NCI-H524 treated with DMSO at 0.1 percent for 48 hours (cell line): ENCODE measurements at places on chromosomes 12 and 14.

GRCh38 chr12:46320731-46321130, 51.8 kb downstream of the SLC38A2 start:
- no peak for DNase-seq

DNA sequence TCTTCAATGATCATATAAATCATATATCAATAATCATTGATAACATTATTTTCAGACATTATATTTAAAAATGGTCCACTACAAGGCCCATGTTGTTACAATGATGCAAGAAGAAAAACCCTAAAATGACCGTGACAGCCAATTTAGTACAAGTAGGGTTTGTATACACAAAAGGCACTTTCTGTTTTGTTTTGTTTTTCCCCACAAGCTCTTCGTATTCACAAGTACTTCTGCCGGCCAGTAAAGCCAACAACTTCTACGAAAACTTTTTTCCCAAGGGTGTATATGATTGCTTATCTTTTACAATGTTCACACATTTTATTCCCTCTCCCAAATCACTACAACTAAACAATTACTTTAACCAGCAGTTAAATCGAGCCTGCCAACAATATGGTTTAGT, 9.6 kb downstream of the PTPRB start:
- DNase-seq: no peak

DNA sequence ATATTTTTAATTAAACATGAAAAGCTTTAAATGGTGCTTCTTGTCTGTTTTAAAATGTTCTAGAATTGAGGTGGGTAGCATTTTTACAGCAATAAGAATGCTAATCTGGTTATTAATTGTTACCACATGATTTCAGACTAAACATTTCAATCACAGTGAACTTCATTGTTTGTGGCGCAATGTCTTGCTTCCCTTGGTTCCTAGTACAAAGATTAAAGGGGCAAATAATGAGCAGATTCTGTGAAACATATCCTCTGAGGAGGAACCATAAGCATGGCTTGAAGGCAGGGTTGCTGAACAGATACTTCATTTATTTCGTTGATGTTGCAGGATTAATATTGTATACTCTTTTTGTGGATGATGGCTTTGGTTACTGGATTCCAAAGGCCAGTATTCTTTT, 162.1 kb downstream of the FUT8 start:
- DNase-seq: no peak

DNA sequence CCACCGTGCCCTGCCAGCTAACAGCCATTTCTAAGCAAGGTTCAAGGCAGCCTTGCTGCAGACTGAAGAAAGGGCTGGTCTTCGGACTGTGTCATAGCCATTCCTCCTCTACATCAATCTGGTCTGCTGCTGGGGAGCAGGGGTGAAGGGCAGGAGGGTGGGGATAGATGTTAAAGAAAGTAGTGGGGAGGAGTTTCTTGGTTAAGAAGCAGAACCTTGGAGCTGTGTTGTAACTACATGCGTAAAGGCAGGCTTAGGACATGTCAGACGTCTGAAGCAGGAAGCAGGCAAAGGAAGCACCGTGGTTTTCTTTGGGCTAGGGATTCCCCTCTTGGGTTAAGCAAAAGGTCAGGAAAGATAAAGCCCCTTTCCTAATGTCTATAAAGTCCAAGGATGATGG, 18.1 kb upstream of the NEK9 start:
- DNase-seq: no peak

- no peak for DNase-seq
Observed at GRCh38 chr12:76375470-76375869, 27.3 kb upstream of the BBS10 start.

- DNase-seq: no peak
Observed at GRCh38 chr14:22800346-22800745, 14.9 kb downstream of the SLC7A7 start.

GRCh38 chr12:128727461-128727860, 96.3 kb downstream of the SLC15A4 start:
- DNase-seq: no peak

- DNase-seq: no peak
Observed at GRCh38 chr14:36270191-36270590, 50.2 kb downstream of the MBIP start.

DNA sequence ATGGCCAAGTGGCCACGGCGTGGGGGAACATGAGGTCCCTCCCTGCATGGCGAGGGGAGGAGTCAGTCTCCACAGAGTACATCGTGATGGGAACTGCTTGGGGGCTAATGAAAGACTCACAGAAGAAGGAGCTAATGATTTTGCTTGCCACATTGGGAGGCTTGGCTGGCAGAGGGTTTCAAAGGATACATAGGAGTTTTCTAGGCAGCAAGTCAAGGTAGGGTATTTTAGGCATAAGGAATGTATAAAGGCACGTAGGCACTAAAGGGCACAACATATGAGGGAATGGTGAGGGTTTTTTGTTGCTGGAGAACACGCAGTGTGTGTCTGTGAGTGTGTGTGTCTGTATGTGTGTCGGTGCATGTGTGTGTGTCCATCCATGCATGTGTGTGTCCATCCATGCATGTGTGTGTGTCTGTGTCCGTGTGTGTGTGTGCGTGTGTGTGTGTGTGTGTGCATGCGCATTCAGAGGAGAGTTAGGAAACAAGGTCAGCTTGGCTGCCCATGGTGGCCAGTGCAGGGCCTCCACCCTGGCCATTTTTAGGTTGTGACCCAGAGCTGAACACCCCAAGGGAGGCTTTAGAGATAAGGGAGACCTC, 84.5 kb downstream of the BEGAIN start:
- no peak for DNase-seq

GRCh38 chr12:49624921-49625577, 1.7 kb downstream of the PRPF40B start:
- no peak for DNase-seq

DNA sequence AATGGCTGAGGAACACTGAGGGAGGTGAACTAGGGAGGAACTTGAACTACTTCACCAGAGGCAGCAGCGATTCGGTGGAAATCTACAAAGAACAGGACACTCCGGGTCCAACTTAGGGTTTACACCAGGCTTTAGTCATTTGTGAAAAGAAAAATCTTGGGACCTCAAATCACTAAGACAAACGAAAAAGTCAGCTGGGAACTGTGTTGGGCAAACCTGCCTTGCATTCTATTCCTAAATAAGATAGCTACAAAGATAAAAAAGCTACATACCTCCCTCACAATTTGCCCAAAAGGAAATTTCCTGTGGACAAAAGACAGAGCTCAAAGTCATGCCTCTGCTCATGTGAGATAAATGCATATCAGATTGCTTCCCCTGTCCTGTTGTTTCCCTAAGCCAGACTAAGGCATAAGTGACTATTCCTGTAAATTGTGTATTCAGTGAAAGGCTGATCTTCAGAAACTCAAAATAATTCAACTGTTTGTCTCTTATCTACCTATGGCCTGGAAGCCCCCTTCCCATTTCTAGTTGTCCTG, 106.6 kb downstream of the APAF1 start:
- no peak for DNase-seq

GRCh38 chr12:2291182-2291832, 238.5 kb downstream of the CACNA1C start:
- no peak for DNase-seq

- DNase-seq: peak; percentile 18
Observed at GRCh38 chr14:35387219-35387618, 17.3 kb downstream of the NFKBIA start.

DNA sequence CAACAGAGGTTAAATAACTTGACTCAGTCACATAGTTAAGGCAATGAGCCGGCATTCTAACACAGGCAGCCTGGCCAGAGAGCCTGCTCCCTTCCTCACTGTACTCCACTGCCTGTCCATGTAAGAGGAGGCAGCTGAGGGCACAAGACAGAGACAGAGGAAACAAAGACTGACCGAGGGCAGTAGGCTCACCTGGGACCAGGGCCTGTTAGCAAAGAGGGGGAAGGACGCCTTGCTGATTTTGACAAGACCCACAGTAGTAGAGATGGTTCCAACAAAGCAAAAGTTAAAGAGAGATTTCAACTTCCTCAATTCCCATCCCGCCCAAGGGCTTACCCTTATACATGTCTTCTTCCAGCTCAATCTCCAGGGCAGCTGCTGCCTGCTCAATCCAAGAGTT, 26.5 kb downstream of the OTUB2 start:
- no peak for DNase-seq

DNA sequence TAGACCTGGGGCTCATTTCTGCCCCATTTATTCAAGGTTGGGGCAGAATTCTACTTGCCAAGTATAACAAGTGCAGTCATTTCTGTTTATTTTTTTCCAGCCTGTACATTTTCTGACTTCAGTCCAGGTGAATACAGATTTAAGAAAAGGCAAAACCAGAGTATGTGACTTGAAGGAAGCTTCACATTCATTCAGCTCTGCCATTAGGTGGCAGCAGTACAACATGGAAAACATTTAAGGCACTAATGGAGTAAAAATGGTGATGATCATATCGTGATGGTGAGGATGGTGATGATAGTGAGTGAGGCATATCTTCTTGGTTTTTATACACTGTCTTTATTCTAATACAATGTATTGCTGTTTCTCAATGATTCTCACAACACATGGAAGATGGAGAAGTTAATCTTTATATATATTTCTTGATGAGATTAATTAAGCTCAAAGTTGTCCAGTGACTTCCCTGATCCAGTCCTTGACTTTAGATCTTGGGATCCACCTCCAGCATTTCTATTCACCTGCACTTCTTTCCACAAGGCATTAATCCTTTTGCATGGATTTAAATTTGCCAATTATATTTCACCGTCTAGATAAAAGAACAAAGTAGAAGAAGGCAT, 176.7 kb upstream of the SEL1L start:
- peak; percentile 31 for DNase-seq

GRCh38 chr14:61904946-61905345, 142.7 kb downstream of the SNAPC1 start:
- no peak for DNase-seq

DNA sequence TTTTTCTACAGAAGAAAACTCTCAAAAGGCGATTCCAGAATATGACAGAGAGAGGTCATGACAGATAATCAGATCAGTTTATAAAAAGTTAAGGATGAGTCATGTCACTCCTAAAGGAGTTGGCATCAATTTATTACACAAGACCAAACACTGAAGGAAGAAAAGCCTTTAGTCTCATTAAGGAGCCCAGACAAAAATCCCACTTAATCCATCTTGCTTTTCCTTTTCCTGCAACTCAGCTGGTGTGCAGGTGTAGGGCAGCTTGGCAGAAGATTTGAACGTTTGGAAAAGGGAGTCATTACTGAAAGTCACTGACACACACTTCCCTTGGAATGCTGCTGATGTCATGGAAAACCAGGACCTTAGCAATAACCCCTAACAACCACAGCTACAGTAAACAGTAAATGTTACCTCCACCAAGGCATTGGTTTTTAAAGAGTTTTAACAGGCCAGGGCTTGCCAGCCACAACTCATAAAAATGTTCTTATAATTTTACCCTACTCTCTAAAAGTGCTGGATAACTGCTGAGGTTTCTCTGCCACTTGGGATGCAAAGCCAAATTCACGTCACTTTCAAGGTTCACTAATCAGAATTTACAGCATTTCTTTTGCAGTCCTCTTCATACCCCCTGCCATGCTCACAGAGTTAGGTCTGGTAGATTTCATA, 320.6 kb downstream of the RAD51B start:
- no peak for DNase-seq

DNA sequence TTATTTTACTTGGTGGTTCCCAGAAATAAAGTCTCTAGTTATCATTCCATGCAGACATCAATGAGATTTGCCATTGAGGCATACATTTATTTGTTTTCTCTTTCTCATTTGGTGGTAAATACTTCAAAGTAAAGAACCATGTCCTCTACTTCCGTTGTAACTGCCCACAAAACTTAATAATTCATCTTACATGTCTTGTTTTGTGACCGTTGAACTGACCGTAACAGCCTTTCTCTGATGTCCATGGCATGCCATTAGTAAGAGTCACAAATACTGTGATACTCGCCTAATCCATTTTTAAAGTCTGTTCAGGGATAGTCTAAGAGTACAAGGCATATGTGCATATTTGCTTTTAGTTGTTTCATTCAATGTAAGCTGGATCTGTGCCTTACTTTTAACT, 145.3 kb downstream of the ETV6 start:
- DNase-seq: no peak

GRCh38 chr12:81079280-81080076, 1.6 kb downstream of the ACSS3 start:
- DNase-seq: no peak

DNA sequence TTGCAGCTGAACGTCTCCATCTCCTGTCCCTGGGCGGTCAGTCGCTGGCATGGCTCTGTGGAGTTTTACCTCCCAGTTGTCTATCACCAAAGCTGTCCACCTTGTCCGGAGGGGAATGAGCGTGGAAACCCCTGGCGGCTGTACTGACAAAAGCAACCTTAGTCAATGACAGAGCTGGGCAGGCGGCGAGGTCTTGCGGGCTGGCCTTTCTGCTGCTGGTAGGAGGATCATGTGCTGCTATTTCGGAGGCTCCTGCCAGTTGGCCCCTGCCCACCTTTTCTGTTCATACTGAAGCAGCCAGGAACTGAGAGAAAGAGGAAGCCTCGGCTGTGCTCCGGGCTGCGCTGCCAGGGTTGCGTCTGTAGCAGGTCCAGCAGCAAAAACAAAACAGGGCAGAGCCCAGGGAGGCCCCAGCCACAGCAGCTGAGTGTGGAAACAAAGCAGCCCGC, 57.7 kb downstream of the HMGA2 start:
- DNase-seq: no peak

DNA sequence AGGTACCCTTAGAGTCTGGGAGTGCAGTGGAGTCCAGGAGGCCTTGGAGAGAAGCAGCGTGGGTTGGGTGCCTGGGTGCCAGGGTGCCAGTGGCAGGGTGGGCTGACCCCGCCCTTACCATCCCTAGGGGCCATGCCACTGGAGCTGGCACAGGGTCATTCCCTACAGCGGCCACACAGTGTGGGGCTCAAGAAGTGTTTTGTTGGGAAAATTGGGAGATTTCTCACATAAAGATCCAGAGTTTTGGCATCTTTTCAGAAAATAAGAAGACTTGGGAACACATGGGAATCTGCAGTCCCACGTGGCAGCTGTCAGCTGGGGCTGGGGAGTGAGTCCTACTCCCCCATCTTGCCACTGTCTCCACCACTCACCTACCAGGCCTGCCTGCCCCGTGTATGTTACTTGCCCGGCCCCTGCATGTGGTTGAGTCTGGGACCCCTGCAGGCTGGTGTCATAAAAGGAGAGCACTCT, 4.2 kb downstream of the VASH1 start:
- DNase-seq: no peak

DNA sequence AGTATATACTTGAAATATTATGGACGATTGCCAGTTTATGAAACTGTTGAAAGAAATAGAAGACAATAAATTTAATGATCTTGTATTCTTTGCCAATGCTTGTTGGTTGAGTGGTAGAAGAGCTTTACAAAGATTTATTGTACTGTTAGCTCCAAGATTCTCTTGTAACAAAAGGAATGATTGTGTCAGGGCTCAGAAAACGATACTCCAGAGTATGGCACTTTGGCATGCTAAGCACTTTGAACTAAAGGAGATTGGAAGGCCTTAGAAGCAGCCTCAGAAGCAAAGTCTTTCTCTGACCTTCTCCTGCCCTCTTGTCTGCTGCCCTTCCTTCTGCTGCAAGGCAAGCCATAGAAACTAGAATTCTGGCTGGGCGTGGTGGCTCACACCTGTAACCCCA, 4.2 kb upstream of the NGDN start:
- no peak for DNase-seq

- DNase-seq: no peak
Observed at GRCh38 chr14:80419769-80420168, 208.5 kb upstream of the DIO2 start.

- no peak for DNase-seq
Observed at GRCh38 chr12:1698720-1699119, 7.8 kb downstream of the ADIPOR2 start.
